ENCODE measurements at places on chromosomes 2 and 18. TPM values are rescaled to one million over a fixed set of nuclear protein-coding genes. Genes with fewer than 3 reads are reported as not detected.

GRCh38 chr18:77130229-77131099, 2.1 kb downstream of the MBP start:
- DNase-seq, result no peak

- DNase-seq, result no peak
These were observed 101.1 kb downstream of the AGAP1 start for GRCh38 chr2:235594964-235595363.

LCT gene
- not detected for total RNA-seq

DAPL1 gene
- not detected for total RNA-seq

ANKRD36B gene
- 22.7 TPM for total RNA-seq

DNA sequence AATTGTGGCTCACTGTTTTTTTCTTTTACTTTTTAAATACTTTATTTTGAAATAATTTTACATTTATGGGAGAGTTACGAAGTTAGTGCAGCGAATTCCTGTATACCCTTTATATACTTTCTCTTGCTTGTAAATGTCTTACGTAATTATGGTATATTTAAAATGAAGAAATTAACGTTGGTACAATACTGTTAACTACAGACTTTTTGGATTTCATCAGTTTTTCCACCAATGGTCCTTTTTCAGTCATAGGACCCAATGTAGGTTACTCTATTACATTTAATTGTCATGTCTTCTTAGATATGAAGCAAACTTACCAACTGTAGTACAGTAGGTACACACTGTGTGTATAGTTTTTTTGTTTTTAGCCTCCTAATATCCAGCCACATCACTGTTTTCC, 76.3 kb downstream of the BOLA3 start:
- DNase-seq, result no peak

- peak; percentile 92 for DNase-seq
These were observed 997 bp upstream of the TGIF1 start for GRCh38 chr18:3448838-3449511.

DNA sequence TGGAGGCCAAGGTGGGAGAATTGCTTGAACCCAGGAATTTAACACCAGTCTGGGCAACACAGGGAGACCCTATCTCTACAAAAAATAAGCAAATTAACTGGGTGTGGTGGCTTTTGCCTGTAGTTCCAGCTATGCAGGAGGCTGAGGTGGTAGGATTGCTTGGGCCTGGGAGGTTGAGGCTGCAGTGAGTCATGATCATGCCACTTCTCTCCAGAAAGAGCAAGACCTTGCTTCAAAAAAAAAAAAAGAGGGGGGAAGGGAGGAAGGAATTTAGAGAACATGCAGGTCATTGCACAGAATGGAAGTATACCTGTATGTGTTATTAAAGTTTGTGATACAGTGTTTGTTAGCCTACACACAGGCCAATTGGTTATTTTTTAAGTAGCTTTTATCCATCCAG, 25.8 kb downstream of the PKP4 start:
- peak; percentile 31 for DNase-seq

- no peak for DNase-seq
These were observed 39.0 kb upstream of the ZBTB14 start for GRCh38 chr18:5334456-5335075.

DNA sequence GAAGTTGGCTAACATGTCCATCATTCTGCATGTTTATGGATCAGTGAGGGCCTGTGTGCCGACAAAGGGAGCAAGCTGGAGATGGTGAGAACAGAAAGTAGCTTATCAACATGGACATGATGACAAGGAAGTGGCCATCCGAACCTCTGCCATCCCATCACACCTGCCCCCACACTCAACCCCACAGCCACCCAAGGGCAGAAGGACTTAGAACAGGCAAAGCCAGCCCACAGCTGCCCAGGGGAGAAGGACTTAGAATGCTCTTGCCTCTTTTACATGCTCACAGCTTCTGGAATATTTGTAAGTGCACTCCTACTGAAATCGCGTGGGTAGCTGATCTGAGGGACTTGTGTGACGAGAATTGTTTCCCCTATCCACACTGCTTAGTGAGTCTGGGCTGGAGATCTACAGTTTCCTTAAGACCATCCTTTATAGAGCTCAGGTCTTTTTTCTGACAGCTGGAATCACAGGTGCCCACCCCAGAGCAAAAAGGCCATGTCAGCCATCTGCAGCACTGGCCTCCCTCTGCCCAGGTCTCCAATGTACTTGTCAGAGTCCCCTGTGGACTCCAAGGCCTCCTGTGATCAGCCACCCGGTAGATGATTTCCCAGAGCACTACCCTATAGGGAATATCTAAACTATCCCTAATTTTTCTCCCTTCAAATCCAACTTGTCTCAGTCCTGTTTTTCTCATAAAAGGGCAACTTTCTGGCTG, 154.1 kb downstream of the SMAD7 start:
- no peak for DNase-seq

SIX2 gene
- total RNA-seq, result 27.9 TPM

REEP1 gene
- 0.06 TPM for total RNA-seq

DNA sequence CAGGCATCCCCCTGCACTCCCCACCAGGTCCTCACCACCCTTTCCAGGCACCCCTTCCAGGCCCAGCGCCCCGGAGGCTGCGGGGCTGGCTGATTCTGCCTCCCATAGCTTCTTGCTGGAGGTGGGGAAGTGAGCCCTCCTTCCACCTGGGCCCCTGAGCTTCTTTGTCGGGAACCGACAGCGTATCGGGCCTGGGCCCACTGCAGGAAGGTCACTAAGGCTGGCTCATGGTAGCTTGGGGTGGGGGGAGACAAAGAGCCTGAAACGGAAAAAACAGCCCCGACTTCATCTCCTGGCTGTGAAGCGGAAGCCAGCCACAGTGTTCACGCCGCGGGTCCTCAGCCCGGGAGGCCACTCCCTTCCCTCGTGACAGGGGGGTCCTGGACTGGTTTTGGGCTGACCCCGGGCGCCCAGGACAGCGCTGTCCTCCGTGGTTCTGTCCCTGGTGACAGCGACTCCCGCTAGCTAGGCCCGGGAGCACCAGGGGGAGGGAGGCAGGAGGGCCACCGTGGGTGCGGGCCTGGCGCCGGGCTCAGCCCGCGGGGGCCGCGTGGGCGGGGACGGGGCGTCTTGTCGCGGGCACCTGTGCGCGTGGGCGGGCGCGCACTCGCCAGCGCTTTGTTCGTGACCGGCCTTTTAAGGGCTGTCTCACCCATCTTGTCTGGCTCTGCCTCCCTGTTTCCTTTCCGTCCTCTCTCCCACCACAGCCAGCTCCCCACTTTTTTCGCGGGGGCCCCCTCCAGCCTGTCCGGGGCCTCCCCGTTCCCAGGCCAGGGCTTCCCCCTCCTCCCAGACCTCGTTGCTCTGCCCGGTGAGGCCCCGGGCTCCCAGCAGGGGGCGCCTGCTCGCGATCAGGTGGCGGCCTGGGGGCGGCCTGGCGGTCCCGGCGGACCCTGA, 64.9 kb downstream of the DNMT3A start:
- DNase-seq, result no peak

GRCh38 chr18:41073372-41073954, 881.6 kb upstream of the PIK3C3 start:
- DNase-seq, result peak; percentile 67

- peak; percentile 79 for DNase-seq
These were observed 49.2 kb upstream of the FRZB start for GRCh38 chr2:182915369-182916326.

DNA sequence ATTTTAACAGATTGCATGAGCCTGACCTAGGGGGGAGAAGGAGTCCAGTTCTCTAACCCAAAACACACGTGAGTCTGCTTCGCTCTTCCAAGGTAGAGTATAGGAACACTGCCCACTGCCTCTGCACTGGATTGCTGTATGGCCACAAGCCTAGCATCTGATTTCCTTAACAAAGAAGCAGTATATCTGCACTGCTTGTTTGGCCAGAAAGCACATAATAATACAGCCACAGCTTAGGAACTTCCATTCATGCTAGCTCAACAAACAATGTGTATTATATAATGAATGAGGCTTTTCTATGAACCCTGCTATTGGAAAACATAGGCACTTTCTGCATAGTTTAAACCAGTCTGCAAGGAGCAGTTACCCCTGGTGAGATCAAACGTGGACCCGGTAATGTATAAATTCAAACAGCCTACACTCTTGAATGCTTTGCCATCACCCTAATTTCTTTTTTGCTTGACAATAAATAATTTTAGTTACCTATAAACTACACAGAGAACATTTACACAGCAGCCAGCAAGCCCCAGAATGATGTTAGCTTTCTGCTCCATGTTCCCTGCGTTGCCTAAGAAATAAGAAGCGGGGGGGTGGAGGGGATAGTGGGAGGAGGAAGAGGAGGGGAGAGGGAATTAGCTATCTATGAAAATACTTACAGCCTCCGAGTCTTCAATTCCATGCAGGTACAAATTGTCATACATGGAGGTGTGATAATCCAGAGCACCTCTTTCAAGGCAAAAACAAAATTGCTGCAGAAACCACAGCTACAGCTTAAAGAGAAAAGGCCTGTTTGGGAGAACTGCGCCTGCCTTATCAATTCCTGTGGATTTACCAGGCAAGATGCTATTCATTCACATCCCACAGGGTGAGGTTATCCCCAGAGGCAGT, 125.6 kb downstream of the CACNB4 start:
- no peak for DNase-seq

EIF4E2 gene
- 55.1 TPM for total RNA-seq

SNTG2 gene
- total RNA-seq, result not detected

- DNase-seq, result peak; percentile 4
These were observed 52.1 kb upstream of the CTIF start for GRCh38 chr18:48486754-48487153.

DNA sequence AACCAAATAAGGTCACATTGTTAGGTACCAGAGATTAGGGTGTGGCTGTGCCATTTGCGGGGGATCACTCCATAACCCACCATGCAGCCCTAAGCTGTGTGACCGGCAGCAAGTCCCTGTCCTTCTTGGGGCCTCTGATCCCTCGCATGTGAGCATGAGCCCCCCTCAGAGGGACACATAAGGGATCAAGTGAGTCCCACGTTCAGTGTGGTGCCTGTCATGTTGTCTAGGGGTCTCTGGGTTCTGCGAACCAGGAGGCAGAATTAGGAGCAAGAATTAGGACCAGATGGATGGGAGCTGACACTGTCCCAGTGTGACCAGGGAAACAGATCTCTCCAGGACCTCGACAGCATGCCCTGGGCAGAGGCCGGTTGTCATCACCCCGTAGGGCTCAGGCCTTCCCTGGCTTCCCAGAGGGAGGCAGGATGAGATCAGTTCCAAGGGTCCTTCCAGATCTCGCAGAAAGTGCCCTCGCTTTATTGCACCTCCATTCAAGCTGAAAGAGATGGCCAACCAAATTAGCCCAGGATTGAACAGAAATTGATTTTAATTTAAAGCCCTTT, 113.2 kb upstream of the OTOS start:
- no peak for DNase-seq

Measured in PC-3 (cell line).